ENCODE measurements at places on chromosomes 11 and 22. TPM values are rescaled to one million over a fixed set of nuclear protein-coding genes. Genes with fewer than 3 reads are reported as not detected.
A peak's percentile ranks its signal among the peaks of the same experiment; 100 is the strongest.

Gene INCENP
- total RNA-seq = 233 TPM

Gene CALCA
- 1.0 TPM for total RNA-seq

GRCh38 chr22:45164270-45165088 lies 754 bp downstream of the NUP50 start:
- peak overlapping the region; percentile 94 for H3K27ac ChIP-seq
- H3K27me3 ChIP-seq = no peaks in the 10 kb centered on the region
- H3K4me1 ChIP-seq = peaks cover 29% of the 10 kb centered on the region
- peak overlapping the region; percentile 84 for H3K4me3 ChIP-seq

- no peak overlapping the region for H3K4me3 ChIP-seq
- H3K4me1 ChIP-seq = peaks cover 6% of the 10 kb centered on the region
- H3K27me3 ChIP-seq = no peaks in the 10 kb centered on the region
- DNase-seq = peak; percentile 88
Observed at GRCh38 chr11:124644426-124645280, 22.0 kb downstream of the TBRG1 start.

GRCh38 chr11:126163074-126163700 lies 48.3 kb downstream of the RPUSD4 start:
- no peak overlapping the region for H3K27ac ChIP-seq
- H3K4me1 ChIP-seq = no peaks in the 10 kb centered on the region
- H3K4me3 ChIP-seq = no peak overlapping the region
- no peaks in the 10 kb centered on the region for H3K27me3 ChIP-seq
- H3K36me3 ChIP-seq = no peaks in the 10 kb centered on the region

DNA sequence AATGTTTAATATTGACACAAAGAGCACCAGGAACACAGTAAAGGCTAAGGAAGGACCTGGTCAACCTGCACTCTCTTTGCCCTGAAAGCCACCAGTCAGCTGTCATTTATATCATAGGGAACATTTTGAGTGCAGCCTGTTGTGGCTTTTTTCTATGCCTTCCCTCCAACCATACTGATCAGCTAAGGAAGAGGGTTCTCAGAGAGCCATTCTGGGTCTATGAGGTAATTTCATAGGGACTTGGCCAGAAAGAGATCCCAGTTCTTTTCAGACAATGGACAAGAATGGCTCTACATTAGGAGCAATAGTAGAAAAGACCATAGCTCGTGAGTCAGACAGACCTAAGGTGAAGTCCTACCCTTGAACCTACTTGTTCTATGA lies 132.8 kb downstream of the CCDC34 start:
- H3K27me3 ChIP-seq = no peaks in the 10 kb centered on the region
- H3K4me1 ChIP-seq = peaks cover 34% of the 10 kb centered on the region
- H3K27ac ChIP-seq = no peak overlapping the region
- no peaks in the 10 kb centered on the region for H3K36me3 ChIP-seq

Gene LGALS12
- total RNA-seq = not detected

DNA sequence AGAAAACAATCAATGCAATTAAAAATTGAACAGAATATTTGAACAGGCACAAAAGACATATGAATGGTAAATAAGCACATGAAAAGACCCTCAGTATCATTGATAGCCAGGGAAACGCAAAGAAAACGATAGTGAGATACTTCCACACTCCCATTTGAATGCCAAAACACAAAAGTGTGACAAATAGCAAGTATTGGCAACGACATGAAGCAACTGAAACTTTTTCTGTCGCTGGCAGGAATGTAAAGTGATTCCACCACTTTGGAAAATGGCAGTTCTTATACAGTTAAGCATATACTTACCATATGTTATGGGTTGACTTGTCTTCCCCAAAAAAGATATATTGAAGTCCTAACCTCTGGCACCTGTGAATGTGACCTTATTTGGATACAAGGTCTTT lies 62.9 kb upstream of the NAV2 start:
- no peaks in the 10 kb centered on the region for H3K27me3 ChIP-seq
- no peak overlapping the region for H3K4me3 ChIP-seq
- no peaks in the 10 kb centered on the region for H3K36me3 ChIP-seq
- no peaks in the 10 kb centered on the region for H3K4me1 ChIP-seq
- no peak overlapping the region for H3K27ac ChIP-seq
- no peak for DNase-seq
